ENCODE measurements at places on chromosomes 13 and 19.

- peak; percentile 46 for DNase-seq
Observed at GRCh38 chr19:4456843-4457653, 546 bp downstream of the UBXN6 start.

DNA sequence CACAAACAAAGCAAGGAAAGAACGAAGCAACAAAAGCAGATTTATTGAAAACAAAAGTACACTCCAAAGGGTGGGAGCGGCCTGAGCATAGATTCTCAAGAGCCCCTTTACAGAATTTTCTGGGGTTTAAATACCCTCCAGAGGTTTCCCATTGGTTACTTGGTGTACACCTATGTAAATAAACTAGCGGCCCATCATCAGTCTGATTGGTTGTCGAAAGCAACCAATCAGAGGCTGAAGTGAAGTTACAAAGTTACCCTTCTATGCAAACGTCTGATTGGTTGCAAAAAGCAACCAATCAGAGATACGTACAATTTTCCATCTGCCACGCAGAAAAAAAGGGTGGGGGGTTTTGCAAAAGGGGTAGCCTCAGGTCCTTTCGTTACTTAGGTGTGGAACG, 96.3 kb upstream of the UBAC2 start:
- DNase-seq: no peak

DNA sequence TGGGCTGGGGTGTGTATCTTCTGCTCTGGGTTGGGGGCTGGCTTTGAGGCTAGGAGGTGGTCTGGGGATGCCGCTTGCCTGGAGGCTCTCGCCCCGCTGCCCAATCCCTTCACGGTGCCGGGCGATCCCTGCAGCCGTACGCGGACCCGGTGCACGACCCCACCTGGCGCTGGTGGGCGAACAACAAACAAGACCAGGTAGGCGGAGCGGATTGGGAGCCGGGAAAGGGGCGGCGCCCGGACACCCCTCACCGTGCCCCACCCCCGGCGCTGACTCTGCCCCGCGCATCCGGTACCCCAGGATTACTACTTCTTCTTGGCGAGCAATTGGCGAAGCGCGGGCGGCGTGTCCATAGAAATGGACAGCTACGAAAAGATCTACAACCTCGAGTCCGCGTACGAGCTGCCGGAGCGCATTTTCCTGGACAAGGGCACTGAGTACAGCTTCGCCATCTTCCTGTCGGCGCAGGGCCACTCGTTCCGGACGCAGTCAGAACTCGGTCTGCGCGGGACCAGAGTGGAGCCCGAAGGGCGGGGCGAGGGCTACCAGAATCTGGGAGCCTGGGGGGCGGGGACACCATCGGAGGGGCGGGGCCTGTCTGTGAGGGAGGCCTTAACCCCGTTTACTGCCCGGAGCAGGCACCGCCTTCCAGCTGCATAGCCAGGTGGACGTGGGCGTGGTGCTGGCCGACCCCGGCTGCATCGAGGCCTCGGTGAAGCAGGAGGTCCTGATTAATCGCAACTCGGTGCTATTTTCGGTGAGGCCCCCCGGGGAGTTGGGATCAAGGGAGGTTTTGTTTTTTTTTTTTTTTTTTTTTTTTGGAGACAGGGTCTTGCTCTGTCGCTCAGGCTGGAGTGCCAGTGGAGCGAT, 12.1 kb upstream of the PSMD8 start:
- peak; percentile 33 for DNase-seq

- no peak for DNase-seq
Observed at GRCh38 chr19:28497137-28497536, 715.8 kb downstream of the UQCRFS1 start.

- DNase-seq: no peak
Observed at GRCh38 chr19:54928299-54928698, 19.0 kb downstream of the NLRP7 start.

DNA sequence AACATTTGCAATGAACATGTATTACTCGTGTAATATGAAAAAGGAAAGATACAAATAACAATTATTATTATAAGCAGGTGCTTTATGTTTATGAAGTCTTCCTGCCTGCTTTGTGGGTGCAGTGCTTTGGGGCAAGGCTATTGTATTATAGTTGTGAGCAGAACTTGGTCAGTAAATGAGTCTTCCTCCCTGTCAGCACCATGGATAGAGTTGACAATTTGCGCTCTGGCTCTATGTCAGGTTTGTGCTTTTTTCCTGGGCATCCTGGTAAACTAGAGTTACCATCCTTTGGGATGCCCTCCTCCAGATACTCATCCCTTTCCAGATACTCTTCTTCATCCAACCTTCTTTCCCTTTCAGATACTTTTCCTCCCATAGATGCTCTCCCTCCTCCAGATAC, 19.6 kb downstream of the ERICH6B start:
- DNase-seq: no peak
